ENCODE measurements at places on chromosomes 16 and 17. TPM values are rescaled to one million over a fixed set of nuclear protein-coding genes. Genes with fewer than 3 reads are reported as not detected.

The WNT3 gene
- total RNA-seq, result not detected

The KIF19 gene
- 2.8 TPM for total RNA-seq

The MMP25 gene
- total RNA-seq, result 1.4 TPM

The TMC7 gene
- not detected for total RNA-seq

The MYH11 gene
- 0.22 TPM for total RNA-seq

DNA sequence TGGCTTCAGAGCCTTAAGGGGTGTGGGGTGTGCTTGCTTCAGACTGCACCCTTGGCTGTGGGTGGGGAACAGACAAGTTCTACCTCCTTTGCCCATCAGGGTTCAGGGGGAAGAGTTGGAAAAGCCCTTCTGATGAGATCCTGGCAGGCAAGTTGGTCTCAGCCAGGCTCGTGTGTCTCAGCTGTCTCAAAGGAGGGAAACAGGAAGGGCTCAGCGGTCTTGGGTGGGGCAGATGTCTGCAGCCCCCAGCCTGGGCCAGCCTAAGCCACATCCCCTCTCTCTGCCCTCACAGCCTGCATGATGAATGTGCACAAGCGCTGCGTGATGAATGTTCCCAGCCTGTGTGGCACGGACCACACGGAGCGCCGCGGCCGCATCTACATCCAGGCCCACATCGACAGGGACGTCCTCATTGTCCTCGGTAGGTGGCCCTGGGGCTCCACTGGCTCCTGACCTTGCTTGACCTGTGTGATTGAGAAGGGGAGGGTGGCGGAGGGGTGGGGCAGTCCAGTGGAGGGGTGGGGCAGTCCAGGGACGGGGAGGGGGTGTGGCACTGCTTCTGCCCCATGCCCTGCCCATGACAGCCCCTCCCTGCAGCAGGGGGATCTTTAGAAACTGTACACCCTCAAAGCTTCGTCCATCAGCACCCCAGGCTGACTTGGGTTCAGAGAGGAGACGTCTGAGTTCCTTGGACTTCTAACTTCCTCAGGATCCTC lies 199.5 kb downstream of the PRKCB start:
- H3K36me3 ChIP-seq, result peaks cover 11% of the 10 kb centered on the region
- peaks cover 50% of the 10 kb centered on the region for H3K4me1 ChIP-seq
- no peaks in the 10 kb centered on the region for H3K27me3 ChIP-seq
- H3K27ac ChIP-seq, result peak overlapping the region; percentile 89

- H3K27me3 ChIP-seq, result peaks cover 9% of the 10 kb centered on the region
- H3K4me1 ChIP-seq, result no peaks in the 10 kb centered on the region
- H3K36me3 ChIP-seq, result no peaks in the 10 kb centered on the region
- H3K4me3 ChIP-seq, result no peak overlapping the region
- no peak for DNase-seq
These were observed 89.3 kb upstream of the CDYL2 start for GRCh38 chr16:80893686-80894085.

DNA sequence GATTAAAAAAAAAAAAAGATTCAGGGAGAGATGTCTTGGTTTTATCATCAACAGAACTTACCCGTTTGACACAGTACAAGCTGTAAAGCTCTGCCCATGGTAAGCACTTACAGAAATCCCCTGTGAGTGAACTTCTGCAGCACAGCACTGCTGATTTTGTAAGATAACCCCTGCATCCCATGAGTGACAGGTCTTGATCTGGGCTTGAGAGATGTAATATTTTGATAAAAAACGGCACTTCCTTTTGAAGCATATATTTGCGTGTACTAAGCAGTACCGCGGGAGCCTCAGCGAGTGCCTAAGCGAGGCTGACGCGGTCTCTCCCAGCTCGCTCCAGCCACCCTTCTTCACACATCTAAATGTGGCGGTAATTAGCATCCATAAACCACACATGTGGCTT lies 50.5 kb downstream of the IKZF3 start:
- no peaks in the 10 kb centered on the region for H3K27me3 ChIP-seq
- peaks cover 39% of the 10 kb centered on the region for H3K4me1 ChIP-seq
- peak; percentile 62 for DNase-seq
- H3K4me3 ChIP-seq, result peak overlapping the region; percentile 86

DNA sequence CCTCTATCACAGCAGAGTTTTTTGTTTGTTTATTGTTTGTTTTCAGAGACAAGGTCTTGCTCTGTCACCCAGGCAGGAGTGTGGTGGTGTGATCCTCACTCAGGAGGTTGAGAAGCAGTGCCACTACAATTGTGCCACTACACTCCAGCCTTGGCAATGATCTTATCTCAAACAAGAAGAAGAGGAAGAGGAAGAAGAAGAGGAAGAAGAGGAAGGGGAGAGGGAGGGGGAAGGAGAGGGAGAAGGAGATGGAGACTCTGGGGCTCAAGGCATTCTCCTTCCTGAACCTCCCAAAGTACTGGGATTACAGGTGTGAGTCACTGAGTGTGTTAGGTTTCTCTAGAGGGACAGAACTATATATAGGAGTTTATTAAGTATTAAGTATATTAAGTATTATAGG lies 17.1 kb upstream of the C17orf58 start:
- H3K4me1 ChIP-seq, result peaks cover 5% of the 10 kb centered on the region
- H3K27me3 ChIP-seq, result no peaks in the 10 kb centered on the region
- no peak overlapping the region for H3K27ac ChIP-seq
- no peaks in the 10 kb centered on the region for H3K36me3 ChIP-seq

DNA sequence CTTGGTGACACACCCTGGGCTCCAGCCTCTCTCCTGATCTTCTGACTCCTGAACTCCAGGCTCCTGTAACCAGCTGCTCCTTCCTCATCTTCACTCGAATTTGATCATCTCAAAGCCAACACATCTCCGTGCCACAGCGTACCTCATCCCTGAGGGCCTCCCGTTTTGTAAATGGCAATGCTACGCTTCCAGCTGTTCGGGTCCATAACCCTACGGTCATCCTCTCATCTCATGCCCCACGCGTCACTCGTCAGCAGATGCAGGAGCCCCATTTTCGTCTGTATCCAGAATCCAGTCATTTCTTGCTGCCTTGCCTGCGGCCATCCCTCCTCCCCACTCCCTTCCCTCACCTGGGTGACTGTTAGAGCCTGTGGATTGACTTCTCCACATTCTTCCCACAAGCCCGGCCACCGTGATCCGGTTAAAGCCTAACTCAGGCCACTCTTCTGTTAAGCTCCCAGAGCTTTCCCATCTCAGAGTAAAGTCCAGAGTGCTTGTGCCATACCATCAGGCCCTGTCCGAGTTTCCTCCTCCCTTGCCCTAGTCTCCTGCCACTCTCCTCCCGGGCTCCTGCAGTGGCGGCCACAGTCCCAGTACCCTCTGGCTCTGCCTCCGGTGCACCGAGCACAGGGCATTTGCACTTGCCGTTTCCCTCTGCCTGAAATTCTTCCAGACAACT lies 20.3 kb upstream of the AKTIP start:
- no peaks in the 10 kb centered on the region for H3K27me3 ChIP-seq
- peaks cover 28% of the 10 kb centered on the region for H3K4me1 ChIP-seq
- H3K4me3 ChIP-seq, result no peak overlapping the region
- peak overlapping the region; percentile 69 for H3K27ac ChIP-seq

DNA sequence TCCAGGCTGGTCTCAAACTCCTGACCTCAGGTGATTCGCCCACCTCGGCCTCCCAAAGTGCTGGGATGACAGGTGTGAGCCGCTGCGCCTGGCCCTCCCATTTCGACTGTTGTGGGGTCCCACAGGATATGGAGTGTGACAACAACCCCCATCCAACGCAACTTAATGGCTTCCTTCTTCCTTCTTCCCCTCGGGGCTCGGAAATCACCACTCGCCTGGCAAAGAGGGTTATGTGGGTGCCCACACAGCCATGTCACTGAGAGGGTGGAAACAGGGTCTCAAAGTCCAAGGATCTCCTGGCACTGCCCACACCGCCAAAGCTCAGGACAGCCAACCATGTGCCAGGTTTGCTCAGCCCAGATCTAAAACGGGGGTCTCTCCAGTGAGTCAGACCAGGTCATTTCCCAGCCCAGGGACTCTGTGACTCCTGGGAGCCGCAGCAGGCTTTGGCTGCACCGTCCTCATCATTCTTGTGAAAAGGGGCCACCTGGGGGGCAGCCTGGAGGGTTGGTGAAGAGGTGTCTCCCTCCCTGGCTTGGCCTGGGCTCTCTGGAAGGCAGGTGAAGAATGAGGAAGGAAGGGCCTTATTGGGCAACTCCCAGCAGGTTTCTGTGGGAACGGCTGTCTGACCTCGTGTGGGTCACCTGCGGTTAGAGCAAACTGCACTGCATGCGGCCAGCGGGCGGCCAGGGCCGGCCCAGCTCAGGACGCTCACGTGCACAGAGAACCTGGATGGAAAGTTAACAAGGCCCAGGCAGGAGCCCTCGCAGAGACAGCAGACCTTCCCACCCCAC lies 25.3 kb upstream of the LITAF start:
- H3K27ac ChIP-seq, result no peak overlapping the region
- peaks cover 14% of the 10 kb centered on the region for H3K4me1 ChIP-seq
- H3K4me3 ChIP-seq, result no peak overlapping the region
- H3K36me3 ChIP-seq, result no peaks in the 10 kb centered on the region

DNA sequence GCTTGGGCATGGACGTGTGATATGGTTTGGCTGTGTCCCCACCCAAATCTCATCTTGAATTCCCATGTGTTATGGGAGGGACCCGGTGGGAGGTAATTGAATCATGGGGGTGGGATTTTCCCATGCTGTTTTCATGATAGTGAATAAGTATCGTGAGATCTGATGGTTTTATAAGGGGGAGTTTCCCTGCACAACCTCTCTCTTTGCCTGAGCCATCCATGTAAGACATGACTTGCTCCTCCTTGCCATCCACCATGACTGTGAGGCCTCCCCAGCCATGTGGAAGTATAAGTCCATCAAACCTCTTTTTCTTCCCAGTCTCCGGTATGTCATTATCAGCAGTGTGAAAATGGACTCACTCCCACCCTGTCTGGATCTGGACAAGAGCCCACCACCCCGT lies 393.4 kb downstream of the SEC14L1 start:
- peaks cover 2% of the 10 kb centered on the region for H3K4me1 ChIP-seq
- H3K4me3 ChIP-seq, result no peak overlapping the region
- no peaks in the 10 kb centered on the region for H3K36me3 ChIP-seq
- no peak overlapping the region for H3K27ac ChIP-seq
- peaks cover 24% of the 10 kb centered on the region for H3K27me3 ChIP-seq

All from T-helper 17 cell (primary cell).